Vagina (tissue), 2 donors: ENCODE measurements at places on chromosomes 16 and 17.

DNA sequence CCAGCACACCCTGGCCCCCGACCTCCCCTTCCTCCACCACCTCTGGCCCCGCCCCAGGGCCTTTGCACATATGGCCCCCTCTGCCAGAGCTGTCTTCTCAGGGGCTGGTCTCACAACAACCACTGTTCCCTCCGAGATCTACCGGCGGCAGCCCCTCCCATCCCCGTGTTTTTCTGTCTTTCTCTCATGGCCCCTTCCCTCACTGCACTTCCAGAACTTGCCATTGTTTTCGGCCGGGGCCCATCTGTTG is 30.2 kb downstream of the ZFPM1 start:
- no peak for DNase-seq

DNA sequence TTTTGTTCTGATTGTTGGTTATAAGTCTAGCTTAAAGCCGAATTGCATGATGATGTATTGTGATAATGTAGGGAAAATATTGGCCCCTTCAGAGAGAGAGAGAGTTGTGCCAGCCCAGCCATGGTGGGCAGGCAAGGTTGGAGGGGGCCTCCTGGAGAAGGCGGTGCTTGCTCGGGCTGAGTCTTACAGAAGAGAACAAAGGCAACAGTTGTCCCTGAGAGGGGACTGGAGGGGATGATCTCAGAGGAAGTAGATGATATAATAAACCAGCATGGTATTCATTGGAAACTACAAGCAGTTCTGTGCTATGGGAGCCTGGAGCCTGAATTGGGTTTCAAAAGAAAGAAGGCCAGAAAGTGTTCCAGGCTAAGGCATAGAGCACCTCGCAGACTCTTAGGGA is 173.8 kb downstream of the RPTOR start:
- DNase-seq = no peak

DNA sequence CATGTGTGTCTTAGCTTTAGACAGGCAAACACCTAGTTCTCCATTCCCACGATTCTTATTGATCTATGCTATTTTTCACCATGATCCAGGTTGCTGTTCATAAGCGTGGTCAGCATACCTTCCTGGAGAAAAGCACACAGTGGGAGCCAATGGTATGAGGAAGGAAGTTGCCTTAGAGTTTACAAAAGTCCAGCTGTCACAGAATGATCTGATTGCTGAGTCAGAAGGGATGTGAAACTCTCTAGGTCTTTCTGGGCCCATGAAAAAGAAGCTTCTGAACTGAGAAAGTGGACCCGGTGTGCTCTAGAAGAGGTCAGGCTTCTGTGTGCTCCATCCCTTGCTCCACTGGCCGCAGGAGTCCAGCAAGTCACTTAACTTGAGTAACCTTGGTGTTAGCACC is 71.0 kb upstream of the CCL1 start:
- no peak for DNase-seq

DNA sequence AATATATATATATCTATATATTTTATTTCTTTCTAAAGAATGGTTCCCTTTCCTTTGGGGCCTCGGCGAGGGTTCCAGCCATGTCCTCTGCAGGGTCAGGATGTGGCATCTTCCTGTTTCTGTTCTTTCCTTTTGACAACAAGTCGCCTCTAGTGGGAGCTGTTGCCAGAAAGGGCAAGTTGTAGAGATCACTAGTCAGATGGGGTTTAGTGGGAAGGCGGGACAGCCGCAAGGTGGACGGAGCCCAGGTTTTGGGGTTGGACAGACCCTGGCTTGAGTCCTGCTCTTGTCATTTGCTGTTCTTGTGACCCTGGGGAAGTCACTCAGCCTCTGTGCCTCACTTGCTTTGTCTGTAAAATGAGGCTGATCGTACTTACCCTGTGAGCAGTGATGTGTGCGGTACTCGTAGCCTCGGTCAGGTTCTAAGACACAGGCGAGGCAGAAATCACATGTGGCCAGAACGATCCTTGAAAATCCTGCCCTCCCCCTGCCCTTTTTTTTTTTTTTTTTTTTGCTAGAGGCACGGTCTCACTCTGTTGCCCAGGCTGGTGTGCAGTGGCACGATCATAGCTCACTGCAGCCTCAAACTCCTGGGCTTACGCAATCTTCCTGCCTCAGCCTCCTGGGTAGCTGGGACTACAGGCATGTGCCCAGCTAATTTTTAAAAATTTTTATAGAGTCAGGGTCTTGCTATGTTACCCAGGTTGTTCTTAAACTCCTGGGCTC is 80.1 kb downstream of the ABCC6 start:
- no peak for DNase-seq

DNA sequence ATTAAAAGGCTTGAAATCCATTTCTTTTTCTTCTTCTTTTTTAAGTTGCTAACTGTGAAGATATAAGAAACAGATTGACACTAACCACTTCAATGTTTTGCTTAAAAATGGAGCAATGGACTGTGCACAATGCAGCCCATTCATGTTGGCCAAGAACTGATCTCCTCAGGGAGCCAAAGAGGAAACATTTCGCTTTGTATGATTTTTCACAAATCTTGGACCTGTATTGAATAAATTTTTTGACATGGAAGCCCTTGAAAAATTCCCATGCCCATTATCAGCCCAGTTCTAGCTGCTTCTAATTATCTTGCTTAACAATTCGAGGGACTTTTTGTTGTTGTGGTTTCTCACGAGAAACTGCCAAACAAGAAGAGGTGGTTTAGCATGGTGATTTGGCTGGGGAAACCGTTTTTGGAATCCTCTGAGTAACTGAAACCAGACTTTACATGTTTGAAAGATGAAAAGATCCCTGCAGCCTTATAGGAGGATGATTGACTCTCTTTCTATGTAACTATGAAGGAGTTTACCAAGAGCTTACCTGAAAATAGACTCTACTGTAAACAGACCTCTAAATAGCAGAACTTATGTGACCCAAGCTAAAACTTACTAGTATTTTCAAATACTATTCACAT is 1389.4 kb upstream of the GOT2 start:
- DNase-seq = no peak

DNA sequence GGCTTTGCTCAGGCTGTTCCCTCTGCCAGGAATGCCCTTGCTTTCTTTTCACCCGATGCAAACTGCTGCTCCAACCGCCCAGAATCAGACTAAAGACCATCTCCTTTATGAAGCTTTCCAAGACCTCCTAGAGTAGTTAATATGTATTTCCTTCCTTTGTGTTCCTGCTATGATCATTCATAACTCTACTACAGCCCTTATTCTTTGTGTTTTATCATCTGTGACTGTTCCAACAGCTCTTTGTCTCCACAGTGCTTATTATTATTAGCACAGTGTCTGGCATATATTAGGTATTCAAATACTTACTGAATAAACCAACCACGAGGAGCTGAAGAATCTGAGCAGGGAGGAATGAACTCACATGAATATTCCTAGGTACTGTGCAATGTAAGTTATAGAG is 7.6 kb downstream of the PSME3IP1 start:
- DNase-seq = no peak

DNA sequence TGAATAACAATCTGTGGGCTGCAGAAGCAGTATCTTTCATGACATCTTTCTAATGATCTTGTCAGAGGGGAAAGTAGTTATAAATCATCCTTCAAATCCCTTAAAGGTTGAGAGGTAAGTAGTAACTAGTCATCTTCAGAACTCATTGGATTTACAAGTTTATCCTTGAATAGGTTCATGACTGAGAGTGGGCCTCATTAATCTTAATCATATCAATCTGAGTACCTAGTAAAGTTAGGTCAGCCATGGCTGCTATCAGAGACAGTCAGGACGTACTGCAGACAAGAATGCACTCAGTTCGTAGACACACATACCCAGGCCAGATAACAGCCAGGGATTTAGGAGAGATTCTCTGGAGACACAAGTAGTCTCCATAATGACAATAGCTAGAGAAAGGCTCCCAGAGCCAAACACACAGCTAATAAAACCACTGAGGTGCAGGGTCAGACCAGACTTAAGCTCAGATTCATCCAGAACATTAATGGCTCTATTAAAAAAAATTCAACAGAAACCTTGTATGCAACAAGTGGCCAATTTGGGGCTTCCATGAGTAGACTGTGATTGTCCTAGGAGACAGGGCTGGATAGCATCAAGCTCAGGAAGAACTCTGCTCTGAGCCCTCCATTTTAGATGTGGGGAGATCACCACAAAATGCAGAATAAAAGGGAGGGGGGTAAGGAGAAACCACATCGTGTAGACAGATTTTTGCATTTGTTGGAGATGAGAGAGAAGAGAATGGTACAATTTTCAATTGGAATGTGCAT is 65.8 kb downstream of the TBX4 start:
- DNase-seq = no peak

DNA sequence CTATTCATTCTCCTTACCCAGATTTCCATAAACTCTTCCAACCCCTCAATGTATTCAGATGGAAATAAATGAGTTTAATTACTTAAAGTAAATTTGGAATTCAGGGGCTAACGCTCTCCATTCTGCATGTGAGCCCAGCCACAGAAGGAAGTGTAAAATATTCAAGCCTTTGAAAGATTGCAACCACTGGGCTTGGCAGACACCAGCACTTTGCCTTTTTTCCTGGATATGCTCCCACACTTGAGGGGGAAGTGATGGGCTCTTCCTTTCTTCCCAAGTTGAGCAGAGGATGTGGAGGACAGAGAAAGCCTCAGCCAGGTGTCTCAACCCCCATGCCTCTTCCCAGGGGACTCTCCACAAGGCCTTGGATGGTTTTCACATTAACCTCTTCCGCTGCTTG is 825.1 kb upstream of the EEF2KMT start:
- no peak for DNase-seq

- no peak for DNase-seq
These were observed 14.0 kb downstream of the NUPR1 start for GRCh38 chr16:28524681-28525171.

- no peak for DNase-seq
These were observed 21.1 kb upstream of the NSMCE1 start for GRCh38 chr16:27289669-27290068.

DNA sequence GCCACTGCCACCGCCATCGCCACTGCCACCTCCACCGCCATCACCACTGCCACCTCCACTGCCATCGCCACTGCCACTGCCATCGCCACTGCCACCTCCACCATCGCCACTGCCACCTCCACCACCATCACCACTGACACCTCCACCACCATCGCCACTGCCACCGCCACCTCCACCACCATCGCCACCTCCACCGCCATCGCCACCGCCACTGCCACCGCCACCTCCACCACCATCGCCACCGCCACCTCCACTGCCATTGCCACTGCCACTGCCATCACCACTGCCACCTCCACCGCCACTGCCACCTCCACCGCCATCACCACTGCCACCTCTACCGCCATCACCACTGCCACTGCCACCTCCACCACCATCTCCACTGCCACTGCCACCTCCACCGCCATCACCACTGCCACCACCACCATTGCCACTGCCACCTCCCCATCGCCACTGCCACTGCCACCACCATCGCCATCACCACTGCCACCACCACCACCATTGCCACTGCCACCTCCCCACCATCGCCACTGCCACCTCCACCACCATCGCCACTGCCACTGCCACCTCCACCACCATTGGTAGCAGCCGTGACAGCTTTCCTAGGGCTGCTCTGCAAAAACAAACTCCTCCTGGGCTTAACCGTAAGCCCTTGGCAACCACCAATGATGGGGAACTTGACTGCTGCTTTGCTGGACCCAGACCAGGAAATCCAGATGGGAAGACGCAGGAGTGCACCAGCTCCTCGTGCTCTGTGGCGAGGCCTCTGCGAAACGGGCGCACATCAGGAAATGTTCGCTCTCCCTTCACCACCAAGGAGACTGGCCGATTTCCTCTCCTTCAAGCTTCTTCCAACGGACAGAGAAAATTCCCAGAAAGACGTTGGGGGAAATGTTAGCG is 147.2 kb downstream of the RBFOX3 start:
- DNase-seq = no peak
